ENCODE measurements at places on chromosomes 7 and 10.

- no peak for DNase-seq
Measured at GRCh38 chr10:60246382-60246781, 143.3 kb downstream of the ANK3 start.

- DNase-seq = no peak
Measured at GRCh38 chr10:62652114-62652513, 152.4 kb upstream of the ADO start.

DNA sequence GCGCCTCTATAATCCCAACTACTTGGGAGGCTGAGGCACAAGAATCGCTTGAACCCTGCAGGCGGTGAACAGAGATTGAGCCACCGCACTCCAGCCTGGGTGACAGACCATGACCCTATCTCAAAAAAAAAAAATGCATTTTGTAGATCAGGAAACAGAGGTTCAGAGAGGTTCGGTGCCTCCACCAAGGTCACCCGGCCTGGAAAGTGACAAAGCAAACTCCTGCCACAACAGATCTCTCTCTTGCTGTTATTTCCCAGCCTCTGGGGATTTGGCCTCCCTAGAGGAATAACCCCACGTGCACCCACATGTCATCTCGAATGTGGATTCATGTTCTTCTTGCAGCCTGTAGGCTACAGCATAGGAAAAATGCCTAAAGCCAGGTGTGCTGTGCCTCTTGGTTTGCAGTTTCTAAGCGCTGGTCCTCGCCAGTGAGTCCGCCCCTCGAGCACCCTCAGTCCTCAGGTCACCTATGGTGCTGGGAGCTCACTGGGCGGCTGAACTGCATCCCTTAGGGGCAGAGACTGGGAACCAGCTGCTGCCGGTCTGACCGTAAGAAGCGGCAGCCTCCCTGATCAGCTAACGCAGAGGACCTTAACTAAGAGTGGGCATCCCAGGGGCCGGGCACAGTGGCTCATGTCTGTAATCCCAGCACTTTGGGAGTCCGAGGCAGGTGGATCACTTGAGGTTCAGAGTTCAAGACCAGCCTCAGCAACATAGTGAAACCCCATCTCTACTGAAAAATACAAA is 51.7 kb upstream of the SH2B2 start:
- DNase-seq = no peak

DNA sequence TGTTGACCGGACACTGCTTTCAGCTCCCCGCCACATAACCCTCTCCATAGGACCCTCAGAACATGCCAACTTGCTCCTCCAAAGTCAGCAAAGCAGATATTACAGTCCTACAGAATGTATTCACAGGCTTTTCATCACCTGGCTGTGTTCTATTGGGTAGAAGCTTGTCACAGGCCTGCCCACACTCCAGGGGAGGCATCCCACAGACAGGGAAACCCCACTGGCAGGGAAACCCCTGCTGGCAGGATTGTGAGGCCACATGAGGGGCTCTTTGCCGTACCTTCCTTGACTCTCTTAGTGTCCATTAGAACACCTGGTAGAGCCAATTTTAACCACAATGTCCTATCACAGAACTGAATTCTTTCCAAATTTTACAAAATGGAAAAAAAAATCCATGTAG is 344.2 kb upstream of the MGMT start:
- no peak for DNase-seq

DNA sequence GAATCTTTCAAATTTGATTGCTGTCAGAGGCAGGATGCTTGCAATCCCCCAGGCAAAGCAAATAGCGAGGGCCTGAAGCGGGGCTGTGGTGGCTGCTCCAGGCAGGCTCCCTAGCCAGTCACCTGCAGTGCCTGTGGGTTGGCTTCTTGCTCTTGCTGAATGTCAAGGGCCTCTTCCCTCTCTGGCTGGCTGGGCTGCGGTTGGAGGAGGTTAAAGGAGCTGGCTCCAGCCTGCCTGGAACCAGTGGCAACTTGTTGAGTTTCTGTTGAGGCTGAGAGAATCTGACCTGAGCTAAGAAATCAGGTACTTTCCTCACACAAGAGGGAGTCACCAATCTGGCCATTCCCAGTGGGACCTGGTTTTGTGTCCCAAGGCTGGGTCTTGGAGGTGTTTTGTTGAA is 134.7 kb downstream of the TMEM178B start:
- no peak for DNase-seq

- no peak for DNase-seq
Measured at GRCh38 chr10:68047122-68047521, 28.0 kb downstream of the HERC4 start.

DNA sequence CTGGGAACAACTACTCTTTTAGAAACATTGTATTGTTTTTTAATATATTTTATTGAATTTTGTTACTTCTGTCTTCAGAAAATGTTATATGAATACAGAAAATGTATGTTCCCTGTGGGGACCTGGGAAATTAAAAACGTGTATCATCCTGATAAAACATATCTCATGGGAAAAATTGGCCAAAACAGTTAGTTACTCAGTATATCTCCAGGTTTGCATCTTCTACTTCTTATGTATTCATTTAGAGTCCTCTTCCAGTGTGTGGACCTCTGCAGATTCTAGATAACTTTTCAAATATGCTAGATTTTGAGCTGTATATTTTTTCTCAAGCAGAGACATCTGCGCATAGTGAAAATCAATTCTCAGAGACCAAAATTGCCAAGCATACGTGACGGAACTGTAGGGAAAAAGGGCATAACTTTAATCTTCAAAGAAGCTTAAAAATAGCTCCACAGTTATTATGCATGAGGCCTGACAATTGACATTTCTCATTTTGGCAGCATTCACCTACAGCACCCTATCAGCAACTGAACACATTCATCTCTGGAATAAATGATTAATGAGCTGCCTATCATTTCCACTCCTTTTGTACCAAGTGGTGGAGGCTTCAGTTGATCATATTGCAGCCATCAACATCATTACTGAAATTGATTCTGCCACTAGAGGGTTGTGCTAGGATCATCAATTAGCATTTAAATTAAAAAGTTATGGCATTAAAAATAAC is 26.4 kb upstream of the UMAD1 start:
- no peak for DNase-seq

DNA sequence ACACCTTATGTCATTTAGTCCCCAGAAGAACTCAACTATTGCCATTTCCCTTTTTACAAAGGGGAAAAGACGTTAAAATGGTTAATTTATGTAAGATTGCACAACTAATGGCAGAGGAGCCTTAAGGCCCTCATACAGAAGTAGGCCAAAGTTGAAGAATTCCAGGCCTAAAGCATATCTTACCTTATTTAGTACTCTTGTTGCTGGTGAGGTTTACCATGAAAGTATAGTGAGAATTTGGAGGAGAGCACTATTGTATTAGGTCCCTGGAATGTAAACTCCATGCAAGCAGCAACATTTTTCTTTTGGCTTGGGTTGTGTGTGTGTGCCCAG is 731 bp upstream of the CRPPA start:
- DNase-seq = no peak

GRCh38 chr10:75508814-75509306 is 77.4 kb downstream of the LRMDA start:
- DNase-seq = no peak

GRCh38 chr10:97831259-97831658 is 18.4 kb upstream of the GOLGA7B start:
- no peak for DNase-seq

- DNase-seq = no peak
Measured at GRCh38 chr10:13048762-13049161, 47.2 kb upstream of the CCDC3 start.

Data from activated T-cell treated with anti-CD3 and anti-CD28 coated beads for 1 hour (primary cell).